ENCODE measurements at places on chromosomes 11 and 22. TPM values are rescaled to one million over a fixed set of nuclear protein-coding genes. Genes with fewer than 3 reads are reported as not detected.
A peak's percentile ranks its signal among the peaks of the same experiment; 100 is the strongest.

Gene PYGM
- 0.36 TPM for total RNA-seq

Gene TIMM8B
- 39.8 TPM for total RNA-seq

Gene SLC29A2
- 0.29 TPM for total RNA-seq

Gene KLHDC7B
- total RNA-seq, result 0.29 TPM

Gene TCIRG1
- total RNA-seq, result 87.5 TPM

Gene DGCR6
- total RNA-seq, result 0.59 TPM

Gene CRACR2B
- total RNA-seq, result 0.72 TPM

Gene PKNOX2
- 1.2 TPM for total RNA-seq

Gene PACS1
- 38.0 TPM for total RNA-seq

Gene DDI1
- total RNA-seq, result not detected

Gene MS4A6E
- not detected for total RNA-seq

Gene LARGE2
- not detected for total RNA-seq

- peak; percentile 56 for DNase-seq
These were observed 77.3 kb downstream of the ARHGEF12 start for GRCh38 chr11:120413480-120413879.

- DNase-seq, result no peak
These were observed 3.5 kb downstream of the OR51B5 start for GRCh38 chr11:5339771-5340322.

DNA sequence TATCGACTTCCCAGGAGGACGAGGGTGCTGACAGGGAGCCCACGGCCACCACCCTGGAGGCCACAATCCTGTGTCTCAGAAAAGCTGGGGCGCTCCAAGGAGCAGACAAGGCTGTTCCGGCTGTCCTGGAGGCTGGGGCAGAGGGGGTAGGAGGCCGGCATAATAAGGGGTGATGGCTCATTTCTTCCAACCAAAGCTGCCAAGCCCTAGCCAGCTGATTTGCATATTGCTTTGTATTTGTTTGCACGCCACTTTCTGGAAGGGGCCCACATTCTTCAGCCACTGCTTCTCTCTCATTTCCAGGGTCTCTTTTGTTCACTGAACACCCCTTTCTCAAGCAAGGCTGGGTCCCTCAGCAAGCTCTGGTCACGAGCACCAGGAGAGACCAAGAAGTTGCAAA is 4.7 kb downstream of the PDE2A start:
- DNase-seq, result no peak

GRCh38 chr11:68399916-68400315 is 60.6 kb upstream of the PPP6R3 start:
- peak; percentile 83 for DNase-seq

GRCh38 chr11:105907319-105907718 is 114.7 kb downstream of the MSANTD4 start:
- no peak for DNase-seq

DNA sequence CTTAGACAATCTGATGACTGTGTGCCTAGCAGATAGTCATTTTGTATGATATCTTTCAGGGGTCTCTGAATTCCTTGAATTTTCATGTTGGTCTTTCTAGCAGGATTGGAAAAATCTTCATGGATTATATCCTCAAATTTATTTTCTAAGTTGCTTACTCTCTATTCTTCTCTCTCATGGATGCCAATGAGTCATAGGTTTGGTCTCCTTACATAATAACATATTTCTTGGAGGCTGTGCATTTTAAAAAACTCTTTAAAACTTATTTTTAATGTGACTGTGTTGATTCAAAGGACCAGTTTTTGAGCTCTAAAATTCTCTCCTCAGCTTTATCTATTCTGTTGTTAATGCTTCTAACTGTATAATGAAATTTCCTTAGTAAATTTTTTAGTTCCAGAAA is 198.7 kb downstream of the AASDHPPT start:
- no peak for DNase-seq

- DNase-seq, result peak; percentile 87
These were observed 58.5 kb upstream of the ANO1 start for GRCh38 chr11:70019576-70020011.

- peak; percentile 30 for DNase-seq
These were observed 6.1 kb upstream of the RFPL2 start for GRCh38 chr22:32211011-32211410.

DNA sequence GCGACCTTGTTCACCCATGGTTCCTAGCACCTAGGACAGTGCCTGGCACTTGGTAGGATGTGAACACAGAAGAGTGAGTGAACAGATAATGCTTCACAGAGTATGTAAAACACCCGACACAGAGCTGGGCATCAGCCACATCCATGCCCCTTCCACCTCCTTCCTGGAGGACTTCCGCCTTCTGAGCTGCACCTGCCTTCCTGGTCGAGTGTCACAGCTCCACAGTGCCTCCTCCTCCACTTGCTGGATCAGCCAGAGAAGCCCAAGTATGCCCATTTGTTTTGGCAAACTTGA is 20.1 kb downstream of the PRDM11 start:
- DNase-seq, result peak; percentile 19

GRCh38 chr11:133024301-133024700 is 508.0 kb downstream of the OPCML start:
- DNase-seq, result no peak

GRCh38 chr22:22086501-22087158 is 104.0 kb upstream of the TOP3B start:
- DNase-seq, result peak; percentile 37

GRCh38 chr22:38832005-38832978 is 11.5 kb downstream of the NPTXR start:
- peak; percentile 65 for DNase-seq

- DNase-seq, result peak; percentile 31
These were observed 7.9 kb downstream of the SIDT2 start for GRCh38 chr11:117186431-117186761.

GRCh38 chr11:82901922-82902485 is 468 bp downstream of the DDIAS start:
- DNase-seq, result no peak

GRCh38 chr11:36431429-36432092 is 78.5 kb downstream of the TRAF6 start:
- DNase-seq, result peak; percentile 86

- no peak for DNase-seq
These were observed 30.4 kb downstream of the OPCML start for GRCh38 chr11:133501643-133502539.

- peak; percentile 6 for DNase-seq
These were observed 10.0 kb upstream of the OR5M1 start for GRCh38 chr11:56624661-56625110.

DNA sequence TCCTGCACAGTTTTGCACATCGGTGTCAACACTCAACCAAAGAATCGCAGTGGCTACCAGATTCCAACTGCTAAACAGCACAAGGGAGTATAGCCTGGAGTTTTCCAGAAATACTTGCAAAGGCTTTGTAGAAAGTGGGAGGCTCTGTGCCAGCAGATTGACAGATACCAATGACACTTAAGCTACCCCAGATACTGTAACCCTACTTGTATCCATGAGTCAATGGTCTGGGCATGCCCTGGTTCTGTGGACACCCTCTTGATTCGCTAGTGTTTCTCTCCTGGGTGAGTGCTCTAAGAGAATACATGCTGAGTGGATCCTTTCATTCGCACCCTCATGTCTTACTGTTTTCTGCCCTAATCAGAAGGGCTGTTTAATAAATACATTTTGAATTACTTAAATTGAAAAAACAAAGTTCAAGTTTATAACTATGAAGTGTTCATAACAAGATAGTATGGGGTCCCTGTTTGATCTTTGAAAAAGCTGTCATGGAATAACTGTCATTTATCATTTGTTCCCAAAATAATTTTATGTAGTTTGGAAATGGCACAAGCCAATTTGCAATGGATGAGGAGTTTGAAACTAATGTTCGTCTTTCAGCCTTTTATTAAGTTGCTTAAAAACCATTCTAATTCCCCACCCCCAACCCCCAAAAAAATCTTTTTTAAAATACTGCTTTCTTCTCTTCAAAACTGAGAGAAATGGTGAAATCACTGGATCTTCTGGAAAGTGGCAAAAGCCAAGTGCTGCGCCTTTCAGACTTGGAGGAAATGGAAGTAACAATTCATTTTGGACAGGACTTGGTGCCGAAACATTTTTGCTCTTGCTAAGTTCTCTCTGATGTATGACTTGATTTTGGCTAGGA is 600.5 kb upstream of the TENM4 start:
- DNase-seq, result no peak

GRCh38 chr11:86695373-86695772 is 23.0 kb upstream of the ME3 start:
- DNase-seq, result no peak

GRCh38 chr11:69013009-69013951 is at the start of gene MRGPRF:
Gene MRGPRF (minus strand): TSS chr11:69013246. CDS start chr11:69009901, 3,345 bp downstream.
- peak; percentile 97 for DNase-seq

- DNase-seq, result no peak
These were observed 9.2 kb upstream of the TSKU start for GRCh38 chr11:76773921-76774361.

DNA sequence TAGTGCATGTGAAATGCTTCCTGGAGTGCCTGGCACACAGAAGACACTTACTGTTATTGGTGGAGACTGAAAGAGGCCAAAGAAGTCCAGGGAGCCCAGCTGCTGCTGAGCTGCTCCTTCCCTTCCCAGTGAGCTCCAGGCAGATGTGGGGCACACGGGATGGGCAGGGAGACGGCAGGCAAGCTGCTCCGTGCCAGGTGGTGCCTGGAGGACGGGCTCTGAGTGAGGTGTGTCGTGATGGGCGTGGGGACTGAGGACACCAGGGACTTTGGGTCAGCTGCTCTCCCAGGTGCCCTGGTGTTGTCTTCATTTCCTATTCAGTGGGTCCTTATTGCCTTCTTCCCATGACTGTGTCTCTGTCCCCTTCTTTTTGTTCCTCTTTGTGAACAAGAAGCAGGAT is 19.5 kb downstream of the TAB1 start:
- no peak for DNase-seq

DNA sequence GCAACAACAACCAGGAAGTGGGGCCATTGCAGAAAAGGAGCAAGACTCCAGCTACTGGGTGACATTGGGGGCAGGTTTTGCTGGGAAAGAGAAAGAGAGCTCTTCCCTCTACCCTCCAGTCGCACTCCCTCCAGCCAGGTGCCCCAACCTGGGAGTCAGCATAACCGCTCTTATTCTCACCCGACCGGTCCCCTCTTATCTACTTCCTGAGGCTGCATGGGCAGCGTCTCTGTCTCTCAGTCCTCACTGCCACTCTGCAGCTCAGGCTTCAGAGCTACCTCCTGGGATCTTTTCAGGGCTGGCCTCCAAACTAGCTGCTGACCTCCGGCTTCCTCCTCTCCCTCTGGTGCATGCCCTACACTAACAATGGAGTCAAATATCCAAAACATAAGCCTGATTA is 5.1 kb downstream of the ZNF70 start:
- peak; percentile 64 for DNase-seq

GRCh38 chr11:12600829-12601228 is 73.4 kb upstream of the TEAD1 start:
- DNase-seq, result no peak

GRCh38 chr11:131581046-131581445 is 210.6 kb downstream of the NTM start:
- no peak for DNase-seq

GRCh38 chr11:47991266-47991830 is 11.0 kb downstream of the PTPRJ start:
- no peak for DNase-seq

DNA sequence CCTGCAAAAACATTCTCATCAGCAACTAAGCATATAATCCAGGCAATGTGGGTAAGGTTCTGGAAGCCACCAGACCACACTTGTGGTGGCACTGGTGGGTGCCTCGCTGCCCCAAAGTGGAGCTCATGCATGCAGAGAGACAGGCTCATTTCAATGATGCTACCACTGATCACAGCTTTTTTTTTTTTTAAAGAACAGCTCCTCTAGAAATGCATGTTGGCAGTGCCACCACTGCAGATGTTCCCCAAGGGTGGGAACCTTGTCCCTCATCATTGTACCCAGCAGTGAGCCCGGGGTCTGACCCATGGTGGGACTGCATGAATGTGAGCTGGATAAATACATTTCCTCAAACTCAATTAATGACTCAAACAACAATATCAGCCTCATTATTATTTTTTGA is 31.1 kb upstream of the SERPIND1 start:
- peak; percentile 31 for DNase-seq

GRCh38 chr11:130609121-130610035 is 160.9 kb downstream of the ADAMTS15 start:
- DNase-seq, result no peak

GRCh38 chr11:134070342-134070845 is 1.5 kb downstream of the JAM3 start:
- no peak for DNase-seq

GRCh38 chr11:124934862-124935547 is 842 bp downstream of the HEPACAM start:
- no peak for DNase-seq

- no peak for DNase-seq
These were observed 189.3 kb downstream of the CHST1 start for GRCh38 chr11:45476126-45476525.

GRCh38 chr11:8503910-8504364 is 90.1 kb downstream of the STK33 start:
- DNase-seq, result no peak

GRCh38 chr22:46769191-46769675 is 6.8 kb downstream of the TBC1D22A start:
- DNase-seq, result no peak
